Myocyte (in vitro differentiated cells): ENCODE measurements at places on chromosomes 2 and 18. TPM values are rescaled to one million over a fixed set of nuclear protein-coding genes. Genes with fewer than 3 reads are reported as not detected.

CFC1 gene
- not detected in 2 replicates for total RNA-seq

DDX18 gene
- 49.2 and 57.7 TPM in 2 replicates for total RNA-seq

FSIP2 gene
- total RNA-seq: under 0.01 and 0.03 TPM in 2 replicates

DNA sequence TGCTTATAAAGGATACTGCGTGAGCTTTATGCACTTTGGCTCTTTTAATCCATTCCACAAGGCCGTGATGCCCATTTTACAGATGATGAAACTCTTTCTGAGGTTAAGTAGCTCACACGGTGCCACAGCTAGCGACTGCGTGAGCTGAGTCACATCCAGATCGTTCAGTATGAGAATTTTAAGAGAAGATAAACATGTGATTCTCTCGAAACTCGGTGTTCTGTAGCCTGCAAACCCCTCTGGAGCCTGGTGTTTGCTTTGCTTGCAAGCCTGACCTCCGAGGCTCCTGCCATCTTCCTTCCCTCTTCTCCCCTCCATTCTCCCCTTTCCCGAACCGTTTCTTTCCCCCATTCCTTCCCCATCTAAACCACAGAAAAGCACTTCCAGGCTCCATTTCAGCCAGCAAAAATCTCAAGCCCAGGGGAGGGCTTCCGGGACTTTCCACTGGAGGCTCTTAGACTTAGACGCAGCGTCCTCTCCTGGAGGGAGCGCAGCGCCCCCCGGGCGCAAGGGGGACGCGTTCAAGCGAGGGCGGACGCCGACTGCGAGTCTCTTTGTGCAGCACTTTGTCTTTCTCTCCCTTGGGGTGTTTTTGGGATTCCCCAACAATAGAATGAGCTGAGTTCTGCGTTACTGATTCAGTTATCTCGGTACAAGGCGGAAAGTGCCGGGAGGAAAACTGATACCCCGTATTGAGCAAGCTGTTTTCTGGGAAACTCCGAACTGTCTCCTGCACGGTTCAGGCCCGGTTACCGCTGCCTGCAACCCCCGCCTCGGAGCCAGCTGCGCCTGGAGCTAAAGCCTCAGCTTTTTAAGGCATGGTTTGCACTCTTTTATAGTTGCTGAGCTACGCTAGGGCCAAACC, 38.0 kb downstream of the CYP1B1 start:
- peak; percentile 67 for DNase-seq

DNA sequence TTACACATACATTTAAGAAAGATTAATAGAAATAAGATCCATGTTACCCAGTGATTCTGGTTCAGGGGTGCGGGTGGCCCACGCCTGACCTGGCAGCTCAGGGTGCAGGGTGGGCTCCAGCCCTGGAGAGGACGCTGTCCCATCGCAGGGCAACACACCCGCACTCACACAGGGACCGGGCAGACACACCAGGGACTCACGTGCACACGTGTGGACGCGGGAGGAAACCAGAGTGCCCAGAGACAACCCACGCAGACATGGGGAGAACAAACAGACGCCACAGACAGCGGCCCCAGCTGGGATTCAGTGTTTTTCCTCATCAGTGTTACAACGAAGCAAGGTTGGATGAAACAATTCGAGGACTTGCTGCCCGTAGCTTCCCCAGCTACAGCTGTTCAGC, 8.4 kb upstream of the ALLC start:
- no peak for DNase-seq

GRCh38 chr2:21223618-21224017, 99.8 kb downstream of the TDRD15 start:
- DNase-seq: no peak

- peak; percentile 45 for DNase-seq
Observed at GRCh38 chr2:8197101-8197500, 484.8 kb upstream of the ID2 start.

GRCh38 chr18:1604751-1605150, 700.1 kb downstream of the ADCYAP1 start:
- DNase-seq: no peak

DNA sequence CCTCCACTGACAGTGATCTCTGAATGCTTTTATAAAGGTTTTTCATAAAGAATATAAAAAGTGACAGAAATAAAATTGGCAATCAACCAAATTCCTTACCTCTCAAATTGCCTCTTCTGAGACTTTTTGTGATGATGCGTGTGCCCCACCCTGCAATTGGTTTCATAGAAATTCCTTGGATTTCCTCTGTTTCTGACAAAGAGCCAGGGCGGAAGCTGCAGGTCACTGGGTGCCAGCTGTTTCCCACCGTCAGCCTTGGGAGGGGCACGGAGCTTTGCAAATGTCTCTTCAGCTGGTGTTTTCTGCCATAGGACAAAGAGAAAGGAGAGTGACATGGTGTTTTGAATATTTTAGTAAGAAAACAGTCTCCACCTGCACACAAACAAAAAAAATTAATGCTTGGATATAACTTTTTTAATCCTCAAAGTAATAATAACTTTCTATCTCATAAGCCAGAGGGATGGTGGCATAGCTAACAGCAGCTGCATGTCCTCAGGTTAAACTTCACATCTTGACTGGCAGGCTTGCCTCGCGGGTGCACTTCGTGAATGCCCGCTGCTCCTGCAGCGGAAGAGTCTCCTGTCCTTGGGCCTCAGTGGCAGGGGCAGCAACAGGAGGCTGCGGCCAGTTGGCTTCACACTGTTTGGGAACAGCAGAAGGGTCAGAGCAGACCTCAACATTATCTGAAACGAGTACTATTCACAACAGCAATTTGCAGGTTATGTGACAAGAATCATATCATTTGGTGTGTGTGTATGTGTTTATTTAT, 24.7 kb downstream of the AGAP1 start:
- DNase-seq: peak; percentile 73

- DNase-seq: no peak
Observed at GRCh38 chr2:133867166-133867565, 298.9 kb upstream of the NCKAP5 start.

- no peak for DNase-seq
Observed at GRCh38 chr2:19883971-19884720, 17.6 kb downstream of the TTC32 start.

GRCh38 chr2:12269041-12269972, 447.4 kb upstream of the TRIB2 start:
- no peak for DNase-seq

DNA sequence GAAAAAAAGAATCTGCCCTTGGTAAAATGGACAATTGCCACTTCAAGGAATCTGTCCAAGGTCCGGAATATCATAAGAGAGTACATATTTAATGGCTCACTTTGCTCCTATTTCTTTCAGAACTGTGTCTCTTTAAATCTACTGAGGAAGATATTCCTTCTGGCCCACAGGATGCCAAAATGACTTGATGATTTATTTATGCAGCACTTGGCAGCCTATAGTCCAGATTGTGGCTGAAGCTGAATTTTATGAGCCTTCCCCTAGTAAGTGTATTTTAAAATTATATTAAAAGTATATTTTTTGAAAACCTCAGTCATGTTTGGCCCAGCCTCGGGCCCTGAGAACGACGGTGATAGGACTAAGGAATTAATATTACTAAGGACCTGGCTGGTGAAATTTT, 465.1 kb upstream of the HNRNPA3 start:
- no peak for DNase-seq
